Sigmoid colon (tissue), 7 donors: ENCODE measurements at places on chromosomes 7 and 10. TPM values are rescaled to one million over a fixed set of nuclear protein-coding genes. Genes with fewer than 3 reads are reported as not detected.
A peak's percentile ranks its signal among the peaks of the same experiment; 100 is the strongest.

The MMP21 gene
- polyA plus RNA-seq: 0.07 TPM

The CEP41 gene
- 7.7 TPM for polyA plus RNA-seq

DNA sequence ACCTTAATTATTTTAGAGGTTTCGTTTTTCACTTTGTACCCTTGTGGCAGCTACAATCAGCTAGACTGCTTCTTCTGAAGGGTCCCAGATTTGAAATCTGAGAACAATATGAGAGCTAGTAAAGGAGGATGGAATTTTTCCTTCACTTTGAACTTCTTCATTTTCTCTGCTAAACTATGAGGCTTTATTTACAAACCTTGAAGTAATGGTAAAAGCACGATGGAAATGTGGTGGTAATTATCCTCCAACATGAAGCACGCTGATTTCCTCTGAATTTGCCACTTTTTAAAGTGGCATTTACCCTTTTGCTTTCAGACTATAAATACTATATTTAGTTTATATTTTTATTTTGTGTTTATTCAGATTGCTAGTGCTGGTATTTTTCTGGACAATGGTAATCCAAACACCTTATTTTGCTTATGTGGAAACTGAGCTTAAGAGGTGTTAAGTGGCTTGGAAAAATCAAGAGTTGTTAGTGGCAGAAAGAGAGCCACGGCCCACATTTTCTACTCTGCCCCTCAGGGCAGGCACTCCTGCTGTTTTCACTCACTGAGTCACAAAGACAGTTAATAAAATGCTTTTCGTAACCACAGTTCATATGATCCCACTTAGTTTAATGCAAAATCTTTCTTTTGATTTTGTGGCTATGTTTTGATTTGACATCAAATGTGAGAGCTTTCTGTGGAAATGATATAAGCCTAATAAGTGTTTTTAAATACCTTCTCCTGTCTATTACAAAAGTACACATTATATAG, 2.7 kb downstream of the SSMEM1 start:
- DNase-seq: no peak

The HEPACAM2 gene
- 22.2 TPM for polyA plus RNA-seq

DNA sequence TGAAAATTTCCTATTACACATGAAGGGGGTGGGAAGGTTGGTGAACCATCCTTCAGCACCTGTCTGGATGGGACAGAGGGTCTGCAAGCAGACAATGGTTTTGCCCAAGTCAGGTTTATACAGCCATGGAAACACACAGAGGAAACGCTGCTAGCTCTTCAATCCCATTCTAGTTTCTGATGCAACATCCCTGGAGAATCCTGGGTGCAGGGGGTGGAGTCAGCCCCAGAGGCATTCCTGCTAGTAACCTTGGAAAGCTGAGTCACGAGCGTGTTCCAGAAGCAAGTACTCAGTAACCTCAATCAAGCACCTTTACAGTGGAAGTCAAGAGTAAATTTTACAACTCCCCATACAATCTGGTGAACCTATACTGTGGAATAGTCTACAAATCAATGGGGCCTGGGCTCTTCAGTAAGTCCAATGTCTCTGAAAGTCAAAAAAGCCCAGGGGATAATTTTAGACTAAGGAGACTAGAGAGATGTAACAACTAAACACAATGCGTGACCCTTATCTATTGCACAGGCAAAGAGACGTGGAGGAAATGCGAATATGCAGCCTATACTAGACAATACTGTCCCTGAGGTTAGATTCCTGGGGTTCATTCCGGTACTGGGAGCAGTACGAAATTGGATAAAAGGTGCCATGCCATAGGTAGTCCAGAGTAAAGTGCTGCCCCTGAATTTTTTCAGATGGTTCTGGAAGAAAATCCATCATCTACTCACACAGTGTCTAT, 95.4 kb downstream of the ZRANB1 start:
- no peak for DNase-seq

DNA sequence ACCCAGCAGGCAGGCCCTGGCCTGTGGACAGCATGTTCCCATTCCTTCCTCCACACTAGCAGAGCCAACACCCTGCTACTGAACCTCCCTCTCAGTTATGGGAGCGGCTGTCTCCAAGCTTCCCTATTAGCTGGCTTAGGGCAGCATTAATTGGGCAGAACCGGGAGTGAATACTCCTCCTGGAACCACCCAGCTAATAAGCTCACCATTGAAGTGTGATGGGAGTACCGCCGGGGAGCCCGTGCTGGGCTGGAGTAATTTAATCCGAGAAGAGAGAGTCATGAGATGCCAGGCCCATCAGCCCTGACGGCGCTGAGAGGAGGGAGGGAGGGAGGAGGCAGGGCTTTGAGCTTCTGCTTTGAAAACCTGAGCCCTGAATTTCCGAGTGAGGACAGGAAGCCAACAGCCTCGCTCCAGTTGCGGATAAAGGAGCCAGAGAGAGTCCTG, 31.8 kb upstream of the ELFN1 start:
- no peak for DNase-seq

GRCh38 chr7:2567679-2568278, 9.0 kb downstream of the IQCE start:
- DNase-seq: no peak

The CCL26 gene
- 3.0 TPM for polyA plus RNA-seq

DNA sequence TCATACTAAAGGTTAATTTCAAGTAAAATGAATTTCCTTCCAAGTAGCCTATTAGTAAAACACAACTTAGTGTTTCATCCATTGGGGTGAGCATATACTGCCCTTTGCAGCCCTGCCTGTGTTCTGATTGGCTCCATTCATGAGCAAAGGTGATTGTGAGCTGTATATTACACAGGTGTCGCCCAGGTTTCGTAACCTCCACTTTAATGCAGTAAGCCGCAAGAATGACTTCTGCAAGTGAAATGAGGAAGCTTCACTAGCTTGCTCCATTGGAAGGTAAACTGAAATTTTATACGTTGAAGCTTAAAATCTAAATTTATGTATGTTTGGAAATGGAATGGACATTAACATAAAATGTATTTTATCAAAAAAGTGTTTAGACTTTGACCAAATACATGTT, 24.4 kb downstream of the MTURN start:
- DNase-seq: no peak

DNA sequence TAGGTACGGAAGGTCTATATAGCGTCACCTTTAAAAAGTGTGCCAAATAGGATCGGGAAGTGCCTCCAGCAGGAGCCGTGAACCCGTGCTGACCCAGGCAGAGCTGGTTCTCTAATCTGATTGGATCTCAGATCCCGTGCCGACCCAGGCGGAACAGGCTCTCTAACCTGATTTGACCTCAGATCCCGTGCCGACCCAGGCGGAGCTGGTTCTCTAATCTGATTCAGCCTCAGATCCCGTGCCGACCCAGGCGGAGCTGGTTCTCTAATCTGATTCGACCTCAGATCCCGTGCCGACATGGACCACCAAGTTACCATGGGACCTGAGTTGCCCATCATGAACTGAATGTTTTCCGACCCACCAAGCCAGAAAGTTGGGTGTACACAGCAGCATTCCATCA, 463.9 kb downstream of the PTPRN2 start:
- DNase-seq: peak; percentile 55

- no peak for DNase-seq
Measured at GRCh38 chr10:19658131-19658530, 158.1 kb upstream of the PLXDC2 start.

DNA sequence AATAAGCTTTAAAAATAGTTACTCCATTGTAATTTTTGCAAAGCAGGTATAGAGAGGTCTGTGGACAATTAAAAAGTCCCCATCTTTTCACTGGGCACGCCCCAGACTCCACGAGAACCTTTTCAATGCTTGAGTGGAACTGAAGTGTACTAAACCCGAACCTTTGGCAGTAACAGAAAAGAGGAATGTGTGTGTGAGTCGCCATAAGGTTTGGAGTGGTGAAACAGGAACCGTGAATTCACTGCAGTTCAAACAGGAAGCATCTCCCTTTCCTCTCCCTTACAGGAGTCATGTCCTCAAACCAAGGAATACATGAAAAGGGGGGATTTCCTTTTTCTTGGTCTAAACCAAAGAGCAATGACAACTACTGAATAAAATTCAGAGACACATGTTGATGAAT, 23.2 kb downstream of the NDUFB2 start:
- no peak for DNase-seq

- no peak for DNase-seq
Measured at GRCh38 chr7:91789558-91789957, 90.9 kb downstream of the MTERF1 start.

- no peak for DNase-seq
Measured at GRCh38 chr7:142414915-142415314, 157.1 kb upstream of the PRSS58 start.

GRCh38 chr10:121154310-121154709, 303.1 kb downstream of the WDR11 start:
- no peak for DNase-seq

DNA sequence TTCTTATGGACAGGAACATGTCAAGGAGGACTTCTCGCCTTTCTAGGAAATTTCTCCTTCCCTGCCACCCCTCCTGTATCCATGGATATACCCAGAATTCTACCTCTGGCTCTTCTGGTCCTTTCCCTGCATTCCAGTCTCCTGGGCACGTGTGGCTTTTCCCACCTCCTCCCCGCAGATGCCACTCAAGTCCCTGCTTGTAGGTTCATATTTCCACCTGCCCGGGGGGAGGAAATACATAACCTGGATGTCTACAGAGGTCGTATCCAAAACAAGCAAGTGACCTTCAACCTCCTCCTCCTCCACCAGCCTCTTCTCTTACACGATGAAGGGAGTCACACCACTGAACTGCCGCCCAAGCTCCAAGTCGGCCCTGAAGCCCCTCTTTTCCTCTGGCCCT, 20.7 kb downstream of the FGFR2 start:
- DNase-seq: no peak

DNA sequence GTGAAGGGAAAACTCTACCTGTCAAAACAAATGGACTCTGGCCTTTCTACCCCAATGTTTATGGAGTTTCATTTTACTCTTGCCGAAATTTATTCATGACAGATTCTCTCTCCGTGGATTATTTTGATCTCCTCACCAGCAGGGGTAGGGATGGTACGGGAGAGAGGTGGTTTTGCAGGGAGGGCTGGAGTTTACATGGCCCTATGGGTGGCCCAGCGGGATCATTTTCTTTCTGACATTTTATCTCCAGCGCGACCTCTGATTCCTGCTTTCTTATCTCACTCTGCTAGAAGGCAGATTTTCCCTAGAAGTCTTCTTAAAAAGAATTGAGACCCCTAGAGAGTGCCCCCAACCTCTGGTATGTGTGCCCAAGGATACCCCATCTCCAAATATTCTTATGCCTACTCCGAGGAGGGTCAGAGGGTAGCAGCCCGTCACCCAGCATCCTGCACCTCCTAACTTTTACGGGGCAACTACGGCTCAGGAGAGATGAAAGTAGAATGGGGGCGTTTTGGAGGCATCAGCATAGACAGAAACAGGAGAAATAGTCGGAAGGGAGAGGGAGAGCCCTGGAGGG, 10.1 kb upstream of the GATA3 start:
- no peak for DNase-seq

- DNase-seq: no peak
Measured at GRCh38 chr10:108970016-108970415, 953.3 kb downstream of the XPNPEP1 start.
